ENCODE measurements at places on chromosomes 2 and 18.

DNA sequence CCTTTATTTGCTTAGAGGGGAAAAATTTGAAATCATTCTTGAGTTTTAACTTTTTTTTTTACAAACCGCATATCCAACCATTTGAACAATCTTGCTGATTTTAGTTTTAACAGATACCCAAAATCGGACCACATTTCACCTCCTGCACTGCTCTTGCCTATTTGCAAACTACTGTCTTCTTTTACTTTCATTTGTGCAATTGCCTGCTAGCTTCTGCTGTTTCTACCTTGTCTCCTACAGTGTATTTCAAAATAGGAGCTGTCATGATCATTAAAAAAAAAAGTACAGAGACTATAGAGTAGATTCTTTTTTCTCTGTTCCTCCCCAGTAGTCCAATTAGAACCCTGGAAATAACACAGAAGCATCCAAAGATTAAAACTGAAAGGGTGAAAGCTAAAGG, 1081.2 kb downstream of the SOCS6 start:
- DNase-seq: no peak

- no peak for DNase-seq
Measured at GRCh38 chr18:67644226-67644625, 127.7 kb upstream of the DSEL start.

DNA sequence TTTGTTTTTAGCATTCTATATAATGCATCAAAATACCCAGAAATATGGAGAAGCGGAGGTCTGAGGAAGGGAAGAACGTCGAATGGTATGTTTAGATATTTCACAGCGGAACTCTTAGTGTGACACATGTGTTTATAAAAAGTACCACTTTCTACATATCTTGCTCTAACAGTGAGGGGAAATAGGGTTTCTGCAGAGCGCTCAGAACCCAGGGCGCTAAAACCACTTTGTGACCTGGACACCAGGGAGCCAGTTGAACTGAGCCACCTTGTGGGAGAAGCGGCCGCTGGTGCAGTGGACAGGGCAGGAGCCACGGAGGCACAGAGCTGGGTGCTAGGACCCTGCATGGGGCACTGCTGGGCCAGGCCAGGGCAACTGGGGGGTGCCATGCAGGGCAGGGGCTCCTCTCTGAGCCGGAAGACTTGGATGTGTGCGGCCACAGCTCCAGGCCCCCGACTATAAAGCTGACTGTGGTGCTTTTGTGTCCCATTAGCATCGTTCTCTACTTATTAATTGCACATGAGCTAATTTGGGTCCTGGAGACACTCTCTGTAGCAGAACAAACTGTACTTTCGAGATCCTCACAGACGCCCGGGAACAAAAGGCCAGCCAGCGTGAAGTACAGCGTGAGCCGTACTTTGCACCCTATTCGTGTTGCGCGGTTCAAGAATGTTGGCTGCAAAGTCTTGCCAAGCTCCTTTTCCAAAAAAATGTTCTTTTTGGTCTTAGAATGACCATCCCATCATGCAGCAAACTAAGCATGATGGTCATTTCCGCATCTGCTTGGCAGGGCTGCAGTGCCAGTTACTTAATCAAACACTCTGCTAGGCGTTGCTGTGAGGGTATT, 151.9 kb upstream of the ALKAL2 start:
- no peak for DNase-seq

DNA sequence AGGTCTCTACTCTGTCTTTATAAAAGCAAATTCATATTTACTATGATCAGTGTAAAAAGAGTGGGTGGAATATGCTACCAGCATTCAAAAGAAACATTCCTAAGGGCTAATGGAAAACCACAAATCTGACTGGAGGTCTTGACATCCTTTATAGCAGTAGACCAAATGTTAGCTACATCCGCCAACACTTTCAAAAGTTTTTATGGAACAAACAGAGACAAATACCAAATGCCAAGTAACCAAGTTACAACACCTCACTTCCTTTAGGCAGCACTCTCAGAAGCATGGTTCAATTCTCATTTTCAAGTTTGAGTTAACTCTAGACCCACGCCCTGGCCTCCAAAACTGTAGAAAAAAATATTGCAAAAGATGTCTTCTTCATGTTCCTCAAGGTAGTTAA, 78.3 kb upstream of the SETBP1 start:
- no peak for DNase-seq

- no peak for DNase-seq
Measured at GRCh38 chr2:217827430-217828201, 175.2 kb downstream of the TNS1 start.

GRCh38 chr2:36079793-36080192, 275.8 kb upstream of the CRIM1 start:
- DNase-seq: no peak

DNA sequence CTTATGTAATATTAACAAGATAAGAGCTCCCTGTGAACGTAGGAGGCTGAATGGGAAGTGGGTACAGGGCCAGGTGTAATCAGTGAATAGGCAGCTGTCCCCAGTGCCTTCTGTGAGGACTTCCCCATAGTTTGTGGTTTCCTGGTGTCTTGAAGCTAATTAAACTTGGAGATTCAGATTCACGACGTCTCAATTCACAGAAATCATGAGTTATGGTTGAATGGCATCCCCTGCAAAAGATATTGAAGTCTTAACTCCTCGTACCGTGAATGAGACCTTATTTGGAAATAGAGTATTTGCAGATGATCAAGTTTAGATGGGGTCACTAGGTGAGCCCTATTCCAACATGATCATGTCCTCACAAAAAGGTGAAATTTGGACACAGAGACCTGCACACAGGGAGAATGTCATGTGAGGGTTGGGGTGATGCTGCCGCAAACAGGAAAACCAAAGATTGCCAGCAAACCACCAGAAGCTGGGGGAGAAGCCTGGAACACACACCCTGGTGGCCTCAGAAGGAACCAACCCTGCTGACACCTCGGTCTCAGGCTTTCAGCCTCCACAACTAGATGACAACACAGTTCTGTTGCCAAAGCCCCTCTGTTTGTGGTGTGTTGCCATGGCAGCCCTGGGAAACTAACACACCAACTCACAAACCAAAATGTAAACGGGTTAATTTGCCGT, 13.2 kb downstream of the ARL4C start:
- DNase-seq: no peak

DNA sequence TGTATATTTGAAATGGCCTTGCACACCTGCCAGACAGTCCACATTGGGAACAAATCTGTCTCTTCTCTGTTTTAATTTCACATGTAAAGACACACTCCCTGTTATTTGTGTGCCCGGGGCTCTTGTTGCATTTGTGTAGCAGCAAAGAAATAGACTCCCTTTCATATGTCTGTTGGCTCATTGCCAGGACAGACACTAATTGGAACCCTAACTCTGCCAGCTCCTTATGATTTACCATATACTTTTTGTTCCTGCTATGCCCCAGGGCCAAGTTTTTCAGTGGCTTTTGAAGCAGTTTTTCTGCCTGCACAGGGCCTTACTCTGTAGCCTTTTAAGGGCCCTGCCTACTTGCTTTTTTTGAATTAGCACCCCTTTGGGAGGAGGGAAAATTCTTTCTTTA, 396.9 kb downstream of the DLGAP1 start:
- DNase-seq: no peak

GRCh38 chr2:134762508-134762907, 43.7 kb upstream of the TMEM163 start:
- no peak for DNase-seq

DNA sequence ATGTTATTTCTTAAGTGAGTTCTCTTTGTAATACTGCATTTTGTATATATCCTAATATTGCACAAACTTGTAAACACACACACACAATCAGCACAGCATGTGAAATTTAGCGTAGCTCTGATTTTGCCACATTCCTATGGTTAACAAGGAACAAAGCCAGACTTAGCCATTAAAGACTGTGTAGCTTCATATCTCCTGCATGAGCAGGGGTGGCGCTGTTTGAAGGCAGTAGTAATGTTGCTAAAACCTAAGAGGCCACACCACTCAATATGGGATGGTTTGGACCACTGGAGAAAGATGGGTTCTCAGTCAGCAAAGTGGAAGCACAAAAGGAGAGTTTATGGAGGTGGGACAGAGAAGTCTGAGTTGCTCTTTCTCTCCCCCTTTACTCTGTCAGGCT, 61.1 kb upstream of the RND3 start:
- DNase-seq: no peak

GRCh38 chr18:44841221-44841620, 160.5 kb downstream of the SETBP1 start:
- no peak for DNase-seq

DNA sequence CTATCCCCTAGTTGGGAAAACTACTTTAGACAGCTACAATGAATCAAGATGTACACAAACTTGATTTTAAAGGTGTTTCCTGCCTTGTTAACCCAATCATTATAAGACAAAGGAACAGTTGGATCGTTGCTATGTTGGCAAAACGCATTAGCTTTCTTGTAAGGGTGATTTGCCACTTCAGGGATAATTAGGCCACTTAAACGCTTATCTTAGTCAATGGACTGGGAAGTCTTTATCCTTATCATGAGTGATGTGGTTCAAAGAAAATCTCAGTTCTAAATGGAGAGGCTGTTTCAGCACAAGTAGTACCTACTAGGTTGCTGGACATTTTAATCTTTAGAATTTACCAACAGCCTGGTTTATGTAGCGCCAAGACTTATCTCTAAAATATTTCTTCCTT, 406.1 kb upstream of the MEX3C start:
- DNase-seq: no peak

DNA sequence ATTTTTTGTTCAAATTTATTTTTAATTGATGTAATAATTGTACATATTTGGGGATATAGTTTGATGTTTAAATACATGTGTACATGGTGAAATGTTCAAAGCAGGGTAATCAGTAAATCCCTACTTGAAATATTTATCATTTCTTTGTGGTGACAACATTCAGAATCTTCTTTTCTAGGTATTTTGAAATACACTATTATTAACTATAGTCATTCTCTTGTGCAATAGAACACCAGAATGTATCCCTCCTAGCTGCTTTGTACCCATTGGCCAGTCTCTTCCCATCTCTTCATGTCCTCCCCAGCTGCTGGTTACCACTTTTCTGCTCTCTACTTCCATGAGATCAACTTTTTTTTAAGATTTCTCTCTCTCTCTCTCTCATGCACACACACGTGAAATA, 126.5 kb downstream of the ZNF407 start:
- no peak for DNase-seq

DNA sequence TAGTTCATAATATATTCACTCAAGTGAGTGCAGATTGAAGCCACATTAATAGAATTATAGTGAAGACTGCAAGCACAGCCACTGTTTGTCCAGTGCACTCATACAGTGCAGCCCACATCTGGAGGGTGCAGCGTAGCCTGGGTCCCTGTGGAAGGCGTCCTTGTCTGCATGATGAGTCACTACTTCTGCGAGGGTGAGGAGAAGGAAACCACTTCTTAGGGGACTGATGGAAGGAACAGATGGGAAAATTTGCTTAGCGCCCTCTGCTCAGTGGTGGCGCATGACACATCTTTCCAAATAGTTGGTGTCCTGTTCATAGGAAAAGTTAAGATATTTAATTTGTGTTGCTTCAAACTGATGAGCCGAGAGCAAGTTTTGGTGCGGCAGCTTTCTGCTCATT, 330.4 kb upstream of the SMIM21 start:
- no peak for DNase-seq

DNA sequence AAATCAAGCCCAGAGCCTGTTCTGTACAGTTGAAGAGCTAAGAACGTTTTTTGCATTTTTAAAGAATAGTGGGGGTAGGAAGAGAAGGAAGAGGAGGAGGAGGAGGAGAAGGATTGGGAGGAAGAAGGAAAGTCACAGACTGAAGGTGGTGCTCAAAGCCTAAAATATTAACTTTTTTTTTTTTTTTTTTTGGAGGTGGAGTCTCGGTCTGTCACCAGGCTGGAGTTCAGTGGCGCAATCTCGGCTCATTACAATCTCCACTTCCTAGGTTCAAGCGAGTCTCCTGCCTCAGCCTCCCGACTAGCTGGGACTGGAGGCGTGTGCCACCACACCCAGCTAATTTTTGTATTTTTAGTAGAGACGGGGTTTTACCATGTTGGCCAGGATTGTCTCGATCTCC, 18.3 kb upstream of the KLHL29 start:
- no peak for DNase-seq

DNA sequence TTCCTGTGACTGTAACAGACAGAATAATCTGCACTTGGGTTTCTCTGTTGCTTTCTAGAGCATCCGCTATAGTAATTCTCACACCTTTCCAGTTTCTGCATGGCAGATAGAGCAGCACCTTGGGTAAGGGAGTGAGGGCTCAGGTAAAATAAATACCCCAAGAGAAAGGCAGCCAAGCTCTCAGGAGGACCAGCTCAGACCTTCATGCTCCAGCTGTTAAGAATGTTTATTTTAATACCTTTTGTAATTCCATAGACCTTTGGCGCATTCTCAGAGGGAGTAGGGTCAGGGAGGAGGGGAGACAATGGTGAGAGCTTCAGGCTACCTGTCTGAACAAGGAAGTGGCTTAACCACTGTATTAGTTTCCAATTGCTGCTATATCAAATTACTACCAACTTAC, 16.2 kb upstream of the TMEM178A start:
- DNase-seq: no peak

DNA sequence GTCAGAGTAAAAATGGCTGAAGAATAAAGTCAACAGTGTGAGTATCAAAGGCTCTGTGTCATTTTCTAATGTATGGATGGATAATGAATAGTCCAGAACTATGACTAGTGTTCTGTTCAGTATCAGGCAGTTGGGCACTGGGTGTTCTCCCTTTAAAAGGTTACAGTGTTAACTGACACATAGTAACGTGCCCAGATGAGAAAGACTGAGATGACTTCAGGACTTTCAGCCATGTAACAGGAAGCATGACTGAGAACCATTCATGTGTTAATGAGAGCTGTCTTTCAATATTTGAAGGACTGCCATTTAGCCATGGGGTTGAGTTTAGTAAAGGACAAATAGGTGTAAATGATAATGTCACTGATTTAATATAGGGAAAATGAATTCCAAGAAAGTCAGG, 187.1 kb downstream of the GULP1 start:
- DNase-seq: peak; percentile 52

- no peak for DNase-seq
Measured at GRCh38 chr2:47616506-47616905, 166.4 kb upstream of the MSH6 start.

- peak; percentile 92 for DNase-seq
Measured at GRCh38 chr2:17540093-17540812, at the start of gene VSNL1. Gene VSNL1 (plus strand): TSS chr2:17540696. CDS start chr2:17592075, 51,379 bp downstream.

DNA sequence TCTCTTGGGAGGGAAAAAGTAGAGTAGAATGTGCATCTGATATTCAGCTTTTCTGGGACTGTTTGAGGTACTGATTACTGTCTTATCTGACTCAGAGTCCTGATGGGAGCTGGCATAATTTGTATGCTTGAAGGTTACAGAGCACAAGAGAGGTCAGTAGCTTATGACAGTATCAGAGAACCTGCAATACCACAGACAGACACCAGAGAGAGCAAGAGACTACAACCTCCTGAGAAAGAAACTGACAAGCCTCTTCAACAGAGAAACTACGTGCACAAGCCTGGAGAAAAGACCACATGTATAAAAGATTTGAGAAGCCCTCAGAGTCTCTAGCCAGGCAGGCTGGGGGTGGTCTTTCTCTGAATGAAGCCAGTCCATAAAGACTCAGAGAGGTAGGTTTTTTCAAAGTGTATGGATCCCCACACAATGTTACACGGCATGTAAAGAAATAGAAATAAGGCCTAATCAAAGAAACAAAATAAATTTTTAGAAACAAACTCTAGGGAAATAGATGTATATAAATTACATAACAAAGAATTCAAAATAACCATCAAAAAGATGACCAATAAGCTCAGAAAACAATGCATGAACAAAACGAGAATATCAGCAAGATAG, 568.3 kb downstream of the LRRTM4 start:
- DNase-seq: peak; percentile 45

- no peak for DNase-seq
Measured at GRCh38 chr2:188676010-188676400, 298.2 kb upstream of the COL3A1 start.
